Left forelimb (tissue), 1 donor: ENCODE measurements at places on chromosomes 12 and 14.

DNA sequence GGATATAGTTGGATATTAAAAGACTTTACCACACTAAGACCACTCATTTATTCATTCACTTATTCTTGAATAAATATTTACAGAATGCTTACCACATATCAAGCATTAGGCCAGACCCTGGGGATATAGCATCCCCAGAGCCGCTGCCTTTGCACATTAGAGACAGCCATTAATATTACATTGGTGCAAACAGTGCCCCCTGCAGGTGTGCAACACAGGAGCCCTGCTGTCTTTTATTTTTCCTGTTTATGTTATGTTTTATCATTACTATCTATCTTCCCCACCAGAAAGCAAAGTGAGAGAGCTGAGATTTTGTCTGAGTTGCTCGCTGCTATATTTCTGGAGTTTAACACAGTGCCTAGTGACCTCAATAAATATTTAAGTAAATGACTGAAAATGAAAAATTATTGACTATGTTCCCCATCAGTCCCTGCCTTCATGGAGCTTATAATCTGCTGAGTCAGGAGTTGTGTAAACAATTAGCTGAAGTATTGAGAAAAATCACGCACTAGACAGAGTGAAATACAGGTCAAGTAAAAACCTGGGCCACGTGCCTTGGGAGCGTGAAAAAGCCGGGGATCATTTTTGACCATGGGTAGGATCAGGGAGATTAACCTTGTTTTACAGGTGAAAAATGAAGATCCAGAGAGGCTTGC lies 301.6 kb downstream of the PCNX1 start:
- DNase-seq, result no peak

DNA sequence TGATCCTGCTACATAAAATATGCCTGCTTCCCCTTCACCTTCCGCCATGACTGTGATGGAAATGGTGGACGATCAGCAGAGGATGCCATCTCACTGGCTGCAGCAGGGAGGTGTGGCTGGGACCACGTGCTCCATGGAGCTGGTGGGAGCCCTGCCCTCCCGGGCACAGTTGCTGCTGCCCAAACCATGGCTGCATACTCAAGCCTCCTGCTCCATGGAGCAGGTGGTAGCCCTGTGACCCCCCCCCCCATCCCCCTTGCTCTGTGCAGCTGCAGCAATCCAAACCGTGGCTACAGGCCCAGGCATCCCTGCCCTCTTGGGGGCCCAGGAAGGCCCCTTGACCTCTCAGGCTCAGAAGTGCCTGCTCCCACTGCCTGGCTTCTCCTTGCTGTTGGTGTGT lies 597.5 kb upstream of the LMO3 start:
- no peak for DNase-seq

- no peak for DNase-seq
Measured at GRCh38 chr12:96774496-96775256, 132.4 kb upstream of the NEDD1 start.

GRCh38 chr14:76917158-76917596 lies 91.0 kb downstream of the LRRC74A start:
- no peak for DNase-seq

- DNase-seq, result no peak
Measured at GRCh38 chr14:35392103-35392502, 12.4 kb downstream of the NFKBIA start.

GRCh38 chr12:120862664-120863063 lies 41.5 kb downstream of the SPPL3 start:
- no peak for DNase-seq

DNA sequence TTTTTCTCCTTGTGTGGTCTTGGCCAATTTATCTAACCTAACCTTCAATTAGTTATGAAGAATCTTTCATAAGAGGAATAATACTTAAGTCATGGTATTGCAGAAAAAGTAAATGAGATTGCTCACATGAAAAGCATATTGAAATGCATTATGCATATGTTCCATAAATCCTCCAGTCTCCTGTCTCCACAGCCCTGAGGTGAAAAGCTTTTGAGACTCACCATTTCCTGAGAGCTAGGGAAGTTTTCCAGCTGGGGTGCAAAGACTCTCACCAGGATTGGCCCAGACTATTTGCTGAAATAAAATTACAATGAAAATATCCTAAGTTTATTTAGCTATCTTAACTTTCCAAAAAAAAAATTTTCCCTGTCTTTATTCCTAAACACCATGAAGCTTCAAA lies 723.8 kb upstream of the FLRT2 start:
- DNase-seq, result no peak

- DNase-seq, result no peak
Measured at GRCh38 chr14:21095430-21096205, 2.8 kb downstream of the ZNF219 start.

GRCh38 chr14:68140076-68140741 lies 320.6 kb downstream of the RAD51B start:
- DNase-seq, result no peak

- no peak for DNase-seq
Measured at GRCh38 chr12:91572869-91573268, 390.3 kb upstream of the DCN start.

GRCh38 chr14:24662753-24663152 lies 28.8 kb upstream of the GZMB start:
- DNase-seq, result no peak

GRCh38 chr14:60566101-60566500 lies 57.2 kb downstream of the SIX6 start:
- DNase-seq, result no peak

- DNase-seq, result no peak
Measured at GRCh38 chr14:93430315-93431035, at the start of gene UNC79. TSS of gene UNC79 (plus strand) at chr14:93430939. CDS start at chr14:93431030, 91 bp downstream.

DNA sequence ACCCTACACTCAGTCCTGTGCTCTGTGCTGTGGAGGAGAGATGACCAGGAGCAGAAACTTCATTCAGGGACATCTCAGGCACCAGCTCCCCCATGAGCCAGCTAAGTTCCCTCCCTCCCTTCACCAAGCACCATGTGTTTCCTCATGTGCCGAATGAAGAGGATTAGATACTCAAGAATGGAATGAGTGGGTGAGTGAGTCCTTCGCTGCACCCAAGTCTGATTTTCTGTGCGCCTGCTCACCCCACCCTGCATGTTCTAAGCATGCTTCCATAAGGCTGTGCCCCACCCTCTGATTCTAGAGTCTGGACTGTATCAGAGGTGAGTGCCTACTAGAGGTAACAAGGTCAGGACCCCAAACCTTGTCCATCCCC lies 12.1 kb downstream of the SERPINA5 start:
- no peak for DNase-seq

DNA sequence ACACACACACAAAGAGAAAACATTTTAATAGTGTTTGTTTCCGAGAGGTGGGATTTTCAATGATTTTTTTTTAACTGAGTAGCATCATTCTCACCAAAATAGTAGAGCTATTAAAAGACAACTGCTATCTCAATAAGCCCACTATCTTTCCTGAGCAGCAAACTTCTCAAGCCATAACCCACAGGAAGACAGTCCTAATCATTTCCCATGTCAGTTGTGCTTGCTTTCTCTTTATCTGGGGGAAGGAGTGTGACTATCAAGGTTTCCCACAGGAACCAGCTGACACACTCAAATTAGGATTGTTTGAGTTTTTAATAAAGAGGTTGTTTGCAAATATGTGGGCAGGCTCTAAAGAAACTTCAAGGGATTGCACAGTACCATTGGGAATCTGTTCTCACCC lies 4.9 kb upstream of the MAX start:
- DNase-seq, result no peak

DNA sequence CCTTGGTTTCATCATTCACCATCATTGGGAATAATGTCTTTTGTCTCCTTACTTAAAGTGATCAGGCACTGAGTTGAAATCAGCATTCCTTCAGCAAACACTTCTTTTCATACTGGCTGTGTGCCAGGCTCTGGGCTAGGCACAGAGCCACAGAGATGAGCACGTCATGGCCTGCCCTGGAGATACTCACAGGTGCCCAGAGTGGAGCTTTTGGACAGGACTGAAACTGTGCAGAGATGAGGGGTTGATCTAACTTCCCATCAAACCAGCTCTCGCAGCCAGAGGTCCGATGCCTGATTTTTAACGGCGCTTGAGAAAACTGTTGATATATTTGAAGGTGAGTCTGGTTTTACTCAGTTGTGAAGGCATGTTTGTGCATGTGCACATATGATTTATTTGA lies 43.1 kb downstream of the CACNA1C start:
- DNase-seq, result no peak

GRCh38 chr14:74973003-74973653 lies 17.7 kb upstream of the PGF start:
- DNase-seq, result no peak

- DNase-seq, result no peak
Measured at GRCh38 chr12:50258167-50258551, 25.2 kb downstream of the LIMA1 start.

DNA sequence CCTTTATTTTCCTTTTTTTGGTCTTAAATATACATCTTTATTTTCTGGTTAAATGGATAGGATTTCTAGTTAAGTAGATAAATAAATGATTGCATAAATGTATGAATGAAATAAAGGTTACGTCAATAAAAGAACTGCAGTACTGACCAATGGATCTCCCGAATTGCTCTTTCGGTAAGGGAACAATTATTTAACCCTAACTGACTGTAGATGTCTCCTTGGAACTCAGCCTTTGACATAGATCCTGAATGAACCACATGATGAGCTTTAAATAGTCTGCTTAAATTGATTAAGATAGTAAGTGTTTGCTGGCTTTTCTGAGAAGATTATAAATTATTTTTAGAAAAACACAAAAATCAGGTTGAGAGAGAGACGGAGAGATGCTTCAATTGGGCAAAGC lies 391.0 kb upstream of the SYT1 start:
- no peak for DNase-seq

DNA sequence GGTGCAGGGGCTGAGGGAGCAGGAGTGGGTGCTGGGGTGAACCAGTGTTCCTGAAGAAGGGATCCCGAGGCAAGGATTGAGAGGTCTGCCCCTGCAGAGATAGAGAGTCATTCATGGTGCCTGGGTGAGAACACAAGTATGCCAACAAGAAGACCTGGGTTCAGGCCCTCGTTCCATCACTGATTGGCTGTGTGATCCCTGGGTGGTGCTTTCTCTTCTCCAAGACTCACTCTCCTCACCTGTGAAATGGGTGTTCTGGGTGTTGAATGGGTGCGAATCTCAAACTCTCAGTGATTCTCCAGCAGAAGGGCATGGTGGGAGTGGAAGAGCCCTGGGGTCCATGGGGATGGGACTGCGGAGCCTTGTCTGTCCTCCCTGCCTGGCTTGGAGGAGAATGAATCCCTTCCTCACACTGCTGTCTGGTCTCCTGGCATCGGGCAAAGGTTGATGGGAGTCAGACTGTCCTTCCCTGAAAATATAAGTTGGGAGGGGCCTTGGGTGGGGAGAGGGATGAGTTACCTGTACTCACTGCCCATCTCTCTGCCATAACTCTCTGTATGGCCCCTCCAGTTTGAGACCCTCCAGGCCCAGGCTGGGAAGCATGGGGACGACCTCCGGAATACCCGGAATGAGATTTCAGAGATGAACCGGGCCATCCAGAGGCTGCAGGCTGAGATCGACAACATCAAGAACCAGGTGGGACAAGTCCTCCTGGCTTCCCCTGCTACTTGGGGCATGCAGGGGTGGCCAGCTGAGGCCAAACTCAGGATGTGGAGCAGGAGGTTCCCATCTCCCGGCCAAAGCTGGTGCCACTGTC lies 9.6 kb downstream of the KRT7 start:
- DNase-seq, result peak; percentile 33

DNA sequence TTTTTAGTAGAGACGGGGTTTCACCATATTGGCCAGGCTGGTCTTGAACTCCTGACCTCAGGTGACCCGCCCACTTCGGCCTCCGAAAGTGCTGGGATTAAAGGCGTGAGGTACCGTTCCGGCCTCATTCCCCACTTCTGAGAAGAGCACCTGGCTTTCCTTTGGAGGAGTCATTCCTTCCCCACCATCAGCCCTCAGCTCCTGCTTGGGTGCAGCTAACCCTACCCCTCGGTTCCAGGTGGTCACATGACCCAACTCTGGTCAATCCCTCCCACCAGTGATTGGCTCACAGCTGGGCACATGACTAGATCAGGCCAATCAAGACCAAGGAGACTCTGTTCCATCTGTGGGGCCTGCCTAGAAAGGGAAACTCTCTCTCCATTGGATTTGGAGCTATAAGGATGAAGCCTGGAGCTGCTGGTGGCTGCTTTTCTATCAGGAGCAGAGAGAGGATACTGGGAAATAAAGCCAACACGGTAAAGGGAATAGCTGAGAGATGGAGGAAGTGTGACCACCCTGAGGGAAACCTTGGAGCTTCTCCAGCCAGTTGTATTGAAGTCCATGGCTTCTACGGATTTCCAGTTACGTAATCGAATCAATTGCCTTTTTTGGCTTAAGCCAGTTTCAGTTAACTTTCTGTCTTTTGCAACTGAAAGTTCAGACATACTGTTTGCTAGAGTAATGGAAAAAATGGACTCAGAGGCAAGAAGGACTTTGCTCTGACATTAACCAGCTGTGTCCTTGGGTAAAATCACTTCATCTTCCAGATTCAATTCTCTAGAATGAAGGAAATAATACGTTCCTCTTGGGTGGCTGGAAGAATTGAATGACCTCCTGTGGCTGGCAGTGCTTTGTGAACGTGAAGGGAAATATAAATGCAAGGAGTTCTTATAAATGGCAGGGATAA lies 19.7 kb upstream of the IFT81 start:
- DNase-seq, result no peak

DNA sequence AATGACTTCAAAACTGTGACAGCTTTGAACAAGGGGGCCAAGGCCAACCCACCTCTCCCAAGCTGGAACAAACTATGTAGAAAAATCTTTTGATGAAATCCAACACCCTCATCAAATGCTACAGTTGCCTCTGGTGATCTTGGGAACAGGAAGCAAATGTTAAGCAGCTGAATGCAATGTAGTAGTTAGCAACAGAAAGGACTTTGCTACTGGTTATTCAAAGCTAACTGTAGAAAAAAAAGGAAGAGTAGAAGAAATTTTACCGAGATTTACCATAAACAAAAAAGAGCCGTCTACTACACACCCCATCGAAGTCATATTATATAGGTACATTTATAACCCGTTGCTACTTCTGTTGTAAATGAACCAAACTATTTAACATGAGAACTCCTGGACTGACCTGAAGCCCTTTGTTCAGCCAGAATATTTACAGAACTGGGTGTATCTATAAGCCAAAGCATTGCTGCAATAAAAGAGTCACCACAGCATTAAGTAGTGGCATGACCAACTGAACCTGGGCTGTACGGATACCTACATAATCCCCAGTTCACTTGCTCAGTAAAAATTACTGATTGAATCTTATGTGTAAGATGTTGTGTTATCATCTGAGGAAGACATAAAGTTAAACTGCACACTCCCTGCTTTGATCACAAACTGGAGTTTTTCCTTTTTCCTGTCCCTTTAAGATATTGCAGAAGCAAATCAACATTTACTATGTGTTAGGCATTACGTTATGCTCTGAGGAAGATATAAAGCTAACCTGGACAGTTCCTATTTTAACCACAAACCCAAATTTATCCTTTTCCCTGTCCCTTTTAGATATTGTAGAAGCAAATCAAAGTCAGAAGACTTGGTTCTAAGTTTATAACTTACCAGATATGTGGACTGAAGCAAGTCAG lies 25.1 kb downstream of the SYNJ2BP start:
- DNase-seq, result no peak
